ENCODE measurements at places on chromosomes 7 and 10.

DNA sequence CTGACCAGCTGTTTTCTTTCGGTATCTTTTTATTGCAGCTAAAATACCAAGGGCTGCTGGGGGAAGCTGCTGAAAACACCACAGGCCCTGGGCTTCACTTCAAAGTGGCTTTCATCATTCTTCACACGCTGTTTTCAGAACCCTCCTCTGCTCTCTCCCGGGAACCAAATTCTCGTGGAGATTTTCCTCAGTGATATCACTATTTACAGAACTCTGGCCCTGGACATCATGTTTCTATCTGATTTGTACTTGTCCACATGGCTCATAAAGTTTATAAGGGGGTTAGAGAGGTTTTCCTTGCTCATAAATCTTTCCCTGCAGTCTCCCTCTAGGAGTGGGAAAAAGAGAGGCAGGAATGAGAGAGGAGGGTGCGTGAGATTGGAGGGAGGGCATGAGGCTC is 177.4 kb upstream of the NPVF start:
- no peak for DNase-seq

GRCh38 chr10:48801001-48801421 is 116.3 kb downstream of the WDFY4 start:
- DNase-seq, result no peak

DNA sequence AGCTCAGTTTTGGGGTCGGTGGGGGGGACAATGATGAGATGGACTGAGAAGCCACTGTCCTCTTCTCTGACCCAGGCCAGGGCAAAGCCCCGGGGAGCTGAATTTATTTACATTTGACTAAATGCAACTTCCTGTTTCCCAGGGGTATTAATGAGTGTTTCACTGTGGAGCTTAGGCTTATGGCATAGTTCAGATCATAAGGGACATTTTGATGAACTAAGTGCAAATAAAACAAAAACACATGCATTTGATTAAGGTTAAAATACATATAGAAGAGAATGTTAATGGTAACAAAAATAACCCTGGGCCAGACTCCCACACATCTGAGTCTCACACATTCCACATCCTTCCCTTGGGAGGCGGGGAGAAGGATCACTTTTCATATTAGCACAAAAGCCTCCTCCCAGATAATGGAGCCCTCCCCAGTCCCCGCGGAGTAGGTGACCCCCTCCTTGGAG is 320.6 kb downstream of the FRMD4A start:
- no peak for DNase-seq

DNA sequence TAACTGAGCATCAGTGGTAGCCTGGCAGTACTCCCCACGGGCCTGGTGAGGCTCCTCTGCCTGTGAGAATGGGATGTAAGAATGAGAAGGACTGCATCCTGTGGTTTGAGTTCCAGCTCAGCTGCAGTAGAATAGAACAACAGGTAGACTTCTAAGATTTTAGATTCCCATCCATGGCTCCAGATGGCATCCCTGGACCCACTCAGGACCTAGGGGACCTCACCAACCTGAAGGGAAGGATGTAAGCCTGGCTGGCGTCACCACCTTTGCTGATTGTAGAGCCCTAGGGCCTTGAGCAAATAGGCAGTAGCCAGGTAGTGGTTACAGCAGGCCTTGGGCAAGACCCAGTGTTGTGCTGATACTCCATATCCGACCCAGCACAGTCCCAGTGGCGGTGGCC is 9.6 kb upstream of the AOC1 start:
- DNase-seq, result no peak

DNA sequence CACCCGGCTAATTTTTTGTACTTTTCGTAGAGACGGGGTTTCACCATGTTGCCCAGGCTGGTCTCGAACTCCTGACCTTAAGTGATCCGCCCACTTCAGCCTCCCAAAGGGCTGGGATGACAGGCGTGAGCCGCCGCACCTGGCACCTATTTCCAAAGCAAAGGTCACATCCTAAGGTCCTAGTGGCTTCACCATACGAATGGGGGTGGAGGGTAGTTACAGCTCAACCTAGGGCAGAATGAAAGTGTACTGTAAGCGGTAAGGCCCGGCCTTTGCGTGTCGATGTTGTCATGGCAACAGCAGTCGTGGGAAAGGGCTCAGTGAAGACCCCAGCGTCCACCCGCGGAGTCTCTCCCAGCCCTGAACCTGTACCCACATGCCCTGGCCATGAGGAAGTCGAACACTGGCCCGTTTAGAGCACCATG is 1.6 kb upstream of the COX19 start:
- no peak for DNase-seq

GRCh38 chr7:2862831-2863361 is 18.8 kb upstream of the GNA12 start:
- DNase-seq, result no peak

DNA sequence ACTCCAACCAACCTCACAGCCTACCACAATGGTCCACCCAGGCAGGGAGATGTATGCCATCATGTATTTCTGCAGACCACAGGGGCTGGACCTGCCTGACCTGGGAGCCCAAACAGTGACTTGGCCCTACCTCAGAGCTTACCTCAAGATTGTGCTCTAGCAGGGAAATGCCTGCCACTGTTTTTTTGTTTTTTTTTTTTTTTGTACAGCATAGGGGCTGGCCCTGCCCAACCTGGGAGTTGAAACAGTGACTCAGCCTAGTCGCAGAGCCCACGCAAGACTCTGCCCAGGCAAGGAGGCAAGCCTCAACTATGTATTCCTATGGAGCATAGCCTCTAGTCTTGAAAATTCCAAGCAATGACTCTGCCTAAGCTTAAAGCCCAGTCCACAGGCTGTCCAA is 39.3 kb upstream of the CDK6 start:
- no peak for DNase-seq
